ENCODE measurements at places on chromosomes 5 and 9. TPM values are rescaled to one million over a fixed set of nuclear protein-coding genes. Genes with fewer than 3 reads are reported as not detected.

The BARX1 gene
- total RNA-seq, result not detected

The OR1N1 gene
- total RNA-seq, result not detected

The PTPN3 gene
- total RNA-seq, result not detected

The TRAF1 gene
- 12.2 TPM for total RNA-seq

The ASB6 gene
- 27.7 TPM for total RNA-seq

The SLC27A6 gene
- not detected for total RNA-seq

All from B cell (primary cell).